Esophagus squamous epithelium (tissue), 5 donors: ENCODE measurements at places on chromosomes 5 and 9.

DNA sequence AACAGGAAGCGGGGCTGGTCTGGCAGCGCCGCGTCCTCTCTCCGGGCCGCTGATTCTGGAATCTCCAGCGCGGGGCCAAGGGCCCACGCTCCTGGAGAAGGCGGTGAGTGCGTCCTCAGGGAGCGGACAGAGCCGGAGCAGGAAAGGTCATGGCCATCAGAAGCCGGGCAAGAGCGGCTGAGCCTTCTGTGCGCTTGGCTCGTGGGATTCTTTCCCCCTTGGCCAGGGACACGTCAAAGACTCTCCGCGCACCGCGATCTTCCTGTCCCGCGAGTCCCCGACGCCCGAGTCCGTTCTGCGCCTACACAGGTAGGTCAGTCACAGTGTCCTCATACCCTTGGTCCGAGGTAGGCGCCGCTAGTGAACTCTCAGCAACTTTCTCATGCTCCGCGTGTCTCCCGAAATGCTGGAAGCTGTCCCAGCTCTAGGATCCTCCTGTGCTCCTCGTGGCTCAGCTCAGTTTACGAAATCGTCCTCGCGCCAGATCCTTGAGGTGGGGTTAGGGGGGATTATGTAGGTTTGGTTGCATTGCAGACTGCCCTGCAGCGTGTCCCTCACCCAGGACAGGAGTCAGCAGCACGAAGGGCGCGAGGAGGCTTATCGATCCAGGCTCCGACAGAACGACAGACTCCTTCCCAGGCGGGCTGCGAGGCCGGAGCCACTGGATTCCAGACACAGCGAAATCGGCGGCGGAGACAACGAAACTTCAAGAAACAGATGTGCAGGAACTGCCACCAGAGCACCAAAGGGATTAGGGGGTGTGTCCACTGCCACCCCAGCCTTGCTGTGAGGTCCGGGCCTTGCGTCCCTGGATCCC lies 8.7 kb downstream of the LHX6 start:
- no peak for DNase-seq

- no peak for DNase-seq
Measured at GRCh38 chr9:79572032-79572607, 355 bp downstream of the TLE4 start.

- DNase-seq: no peak
Measured at GRCh38 chr5:134114886-134115805, 665 bp downstream of the TCF7 start.

- no peak for DNase-seq
Measured at GRCh38 chr9:3795556-3795955, 269.8 kb upstream of the RFX3 start.

- no peak for DNase-seq
Measured at GRCh38 chr5:91366551-91366950, 16.6 kb downstream of the ARRDC3 start.

DNA sequence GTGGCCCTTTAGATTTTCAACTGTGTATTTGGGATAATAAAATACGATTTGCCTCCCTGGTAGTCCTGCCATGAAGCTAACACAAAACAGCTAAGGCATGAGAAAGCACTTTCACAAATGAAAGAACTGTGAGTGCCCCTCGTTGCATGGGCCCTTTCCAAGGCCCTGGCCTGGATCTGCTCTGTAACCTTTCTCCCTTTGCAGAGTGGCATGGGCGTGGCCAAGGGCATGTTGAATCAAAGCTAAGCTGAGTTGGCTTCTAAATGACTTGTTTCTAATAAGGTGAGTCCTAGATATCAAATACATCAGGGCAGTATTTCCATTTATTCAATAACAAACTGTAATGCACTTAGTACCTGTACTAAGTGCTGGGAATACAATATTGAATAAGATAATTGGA lies 78.7 kb upstream of the PTPN3 start:
- no peak for DNase-seq

DNA sequence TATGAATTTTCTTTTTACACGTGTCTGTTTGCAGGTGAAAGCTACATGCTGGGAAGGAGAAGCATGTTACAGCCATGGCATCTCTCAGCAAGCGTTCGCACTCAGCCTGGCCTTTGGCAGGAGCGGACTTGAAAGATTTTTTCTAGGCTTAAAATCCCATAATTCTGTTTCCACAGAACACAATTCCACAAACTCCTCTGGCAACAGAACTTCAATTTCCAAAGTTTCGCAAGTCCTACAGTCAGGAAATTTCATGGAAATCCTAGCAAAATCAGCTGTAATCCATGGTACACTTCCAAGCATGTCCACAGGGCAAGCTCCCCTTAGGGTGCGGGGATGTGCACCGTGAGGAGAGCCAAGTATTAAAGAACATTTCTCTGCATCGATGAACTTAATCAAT lies 35.9 kb downstream of the SUB1 start:
- no peak for DNase-seq

GRCh38 chr9:106897236-106897635 lies 34.3 kb downstream of the ZNF462 start:
- DNase-seq: no peak

DNA sequence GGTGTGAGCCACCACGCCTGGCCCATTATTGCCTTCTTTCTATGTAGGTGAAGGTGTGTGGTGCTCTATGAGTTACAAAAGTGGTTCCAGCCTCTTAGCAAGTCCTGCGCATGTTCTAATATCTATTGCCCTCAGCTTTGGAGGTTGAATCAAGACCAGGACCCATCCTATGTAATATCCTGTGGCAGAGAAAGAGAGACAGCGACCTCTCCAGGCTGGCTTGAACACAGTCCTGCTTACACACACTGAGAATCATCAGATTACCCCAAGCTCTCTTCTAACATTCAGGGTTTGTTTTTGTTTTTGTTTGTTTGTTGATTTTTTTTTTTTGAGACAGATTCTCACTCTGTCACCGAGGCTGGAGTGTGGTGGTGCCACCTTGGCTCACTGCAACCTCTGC lies 94.7 kb upstream of the OSMR start:
- no peak for DNase-seq

DNA sequence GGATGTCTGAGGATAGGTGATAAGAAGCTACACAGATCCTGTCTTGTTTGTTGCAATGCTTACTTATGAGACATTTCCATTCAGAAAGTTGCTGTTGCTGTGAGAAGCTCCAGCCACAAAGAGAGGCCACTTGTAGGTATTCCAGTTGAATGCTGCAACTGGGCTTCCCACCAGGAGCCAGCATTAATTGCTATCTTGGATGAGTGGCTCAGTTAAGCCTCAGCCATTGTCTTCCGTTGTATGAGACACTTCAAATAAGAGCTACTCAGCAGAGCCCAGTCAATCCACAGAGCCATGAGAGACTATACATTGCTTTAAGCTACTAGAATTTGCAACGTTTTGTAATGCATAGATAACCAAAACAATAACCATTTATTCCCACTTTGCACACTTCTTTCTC lies 104.3 kb upstream of the ARRDC3 start:
- no peak for DNase-seq

GRCh38 chr9:89891221-89891590 lies 286.4 kb downstream of the GADD45G start:
- DNase-seq: no peak

DNA sequence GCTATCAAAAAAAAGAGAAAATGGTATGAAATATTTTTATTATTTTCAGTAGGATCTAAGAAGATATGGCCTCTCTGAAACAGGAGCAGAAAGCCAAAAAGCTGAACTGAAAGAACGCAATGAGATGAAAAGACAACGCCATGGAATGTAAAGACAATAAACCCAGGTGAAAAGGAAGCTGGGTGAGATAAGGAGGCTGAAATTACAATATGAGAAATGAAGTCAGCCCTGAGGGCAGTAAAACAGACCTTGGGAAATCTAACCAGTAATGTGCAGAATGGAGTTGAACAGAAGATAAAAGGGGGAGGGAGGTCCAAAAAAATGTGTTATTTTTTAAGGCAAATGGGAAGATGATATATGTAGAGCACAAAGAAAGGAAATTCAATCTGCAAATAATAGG lies 265.3 kb downstream of the ENC1 start:
- no peak for DNase-seq

GRCh38 chr5:50658246-50658645 lies 8.2 kb upstream of the PARP8 start:
- no peak for DNase-seq

GRCh38 chr5:143187495-143187894 lies 216.0 kb downstream of the NR3C1 start:
- no peak for DNase-seq
